ENCODE measurements at places on chromosomes 1 and 21.

DNA sequence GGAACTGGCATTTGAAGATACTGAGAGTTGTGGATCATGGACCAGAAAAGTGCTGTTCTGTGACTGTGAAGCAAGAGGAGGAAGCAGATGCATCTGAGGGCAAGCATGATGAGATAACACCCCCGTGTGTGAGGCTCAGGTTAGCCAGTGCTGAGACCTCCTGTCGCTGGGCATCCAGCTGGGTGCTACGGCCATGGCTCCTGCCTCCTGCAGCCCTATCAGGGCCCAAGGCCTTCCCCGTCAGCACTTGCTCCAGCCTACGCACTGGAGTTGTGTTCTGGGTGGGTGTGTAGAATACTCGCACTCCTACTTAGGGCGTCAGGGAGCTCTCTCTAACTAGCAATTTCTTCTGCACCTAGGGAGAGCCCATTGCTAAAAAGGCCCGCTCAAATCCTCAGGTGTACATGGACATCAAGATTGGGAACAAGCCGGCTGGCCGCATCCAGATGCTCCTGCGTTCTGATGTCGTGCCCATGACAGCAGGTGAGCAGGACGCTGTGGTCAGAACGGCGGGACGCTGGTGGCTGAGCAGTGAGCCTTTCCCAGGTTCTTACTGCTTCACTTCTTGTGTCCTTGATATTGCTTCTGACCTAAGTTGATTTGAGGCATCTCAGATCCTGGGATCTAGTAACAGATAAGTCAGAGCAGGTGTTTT, 6.5 kb downstream of the PPIE start:
- no peak for DNase-seq

DNA sequence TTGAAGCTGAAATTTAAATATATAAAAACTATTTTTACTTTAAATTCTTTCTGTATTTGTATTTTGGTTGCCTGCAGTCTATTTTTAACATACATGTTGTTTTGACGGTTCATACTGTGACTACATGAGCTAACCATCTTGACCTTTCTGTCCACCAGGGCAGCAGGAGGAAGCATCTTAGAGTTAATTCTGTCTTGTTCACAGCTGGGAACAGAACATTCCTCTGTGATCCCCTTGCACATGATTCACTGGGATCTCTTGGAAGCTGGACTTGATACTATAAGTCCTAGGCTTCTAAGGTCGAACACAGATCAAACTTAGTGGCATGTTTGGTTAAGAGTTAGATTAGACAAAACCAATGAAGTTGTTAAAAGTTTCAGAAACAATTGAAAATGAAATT, 99.7 kb downstream of the NFIA start:
- DNase-seq = no peak

GRCh38 chr1:16281765-16282164, 44.8 kb upstream of the CPLANE2 start:
- DNase-seq = no peak

DNA sequence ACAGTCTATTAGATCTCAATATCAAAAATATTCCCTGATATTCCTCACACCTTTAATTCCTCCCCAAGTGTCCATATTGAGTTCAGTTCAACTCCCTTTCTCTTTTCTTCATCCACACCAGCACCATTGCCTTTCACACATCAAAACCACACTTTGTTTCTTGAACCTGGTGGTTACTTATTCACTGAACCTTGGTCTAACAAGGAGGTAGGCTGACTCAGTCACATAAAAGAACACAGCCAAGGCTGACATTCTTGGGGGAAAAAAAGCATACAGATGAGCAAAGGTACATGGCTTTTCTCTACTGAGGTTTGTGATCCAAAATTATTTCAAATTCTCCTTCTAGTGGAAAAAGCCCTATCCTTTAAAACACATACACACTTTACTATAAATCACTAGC, 131.7 kb upstream of the USH2A start:
- no peak for DNase-seq

- DNase-seq = no peak
Observed at GRCh38 chr21:42537106-42537742, 23.6 kb downstream of the SLC37A1 start.

GRCh38 chr1:51644533-51645197, 27.8 kb downstream of the OSBPL9 start:
- DNase-seq = no peak

DNA sequence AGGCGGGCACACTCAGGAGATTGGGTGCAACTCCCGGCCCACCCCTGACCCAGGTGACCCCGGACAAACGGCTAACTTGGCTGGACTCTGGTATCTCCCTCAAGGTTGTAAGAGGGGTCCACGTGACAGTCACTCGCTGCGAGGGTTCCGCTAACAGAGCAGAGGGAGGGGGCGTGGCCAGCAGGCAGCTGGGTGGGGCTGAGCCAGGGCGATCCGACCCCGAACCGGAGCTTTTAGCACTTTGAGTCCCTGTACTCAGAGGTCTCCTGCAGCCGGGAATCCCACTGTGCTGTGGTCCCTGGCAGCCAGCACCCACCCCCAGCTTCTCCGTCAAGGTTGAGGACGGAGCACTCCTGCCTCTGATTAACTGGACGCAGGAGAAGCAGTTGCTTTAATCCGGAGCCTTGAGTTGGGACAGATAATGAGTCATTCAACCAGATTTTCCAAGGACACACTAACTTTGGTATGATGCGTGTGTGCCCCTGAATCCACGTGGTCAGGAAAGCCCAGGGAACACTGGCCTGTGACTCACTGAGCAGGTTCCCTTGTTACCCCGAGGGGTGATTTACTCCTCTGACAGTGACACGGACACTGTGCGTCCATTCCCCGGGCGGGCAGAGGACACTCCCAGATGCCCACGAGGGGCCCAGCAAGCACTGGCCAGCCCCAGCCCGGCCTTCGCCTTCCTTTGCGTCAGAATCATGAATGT, 16.8 kb downstream of the TRPM2 start:
- no peak for DNase-seq

DNA sequence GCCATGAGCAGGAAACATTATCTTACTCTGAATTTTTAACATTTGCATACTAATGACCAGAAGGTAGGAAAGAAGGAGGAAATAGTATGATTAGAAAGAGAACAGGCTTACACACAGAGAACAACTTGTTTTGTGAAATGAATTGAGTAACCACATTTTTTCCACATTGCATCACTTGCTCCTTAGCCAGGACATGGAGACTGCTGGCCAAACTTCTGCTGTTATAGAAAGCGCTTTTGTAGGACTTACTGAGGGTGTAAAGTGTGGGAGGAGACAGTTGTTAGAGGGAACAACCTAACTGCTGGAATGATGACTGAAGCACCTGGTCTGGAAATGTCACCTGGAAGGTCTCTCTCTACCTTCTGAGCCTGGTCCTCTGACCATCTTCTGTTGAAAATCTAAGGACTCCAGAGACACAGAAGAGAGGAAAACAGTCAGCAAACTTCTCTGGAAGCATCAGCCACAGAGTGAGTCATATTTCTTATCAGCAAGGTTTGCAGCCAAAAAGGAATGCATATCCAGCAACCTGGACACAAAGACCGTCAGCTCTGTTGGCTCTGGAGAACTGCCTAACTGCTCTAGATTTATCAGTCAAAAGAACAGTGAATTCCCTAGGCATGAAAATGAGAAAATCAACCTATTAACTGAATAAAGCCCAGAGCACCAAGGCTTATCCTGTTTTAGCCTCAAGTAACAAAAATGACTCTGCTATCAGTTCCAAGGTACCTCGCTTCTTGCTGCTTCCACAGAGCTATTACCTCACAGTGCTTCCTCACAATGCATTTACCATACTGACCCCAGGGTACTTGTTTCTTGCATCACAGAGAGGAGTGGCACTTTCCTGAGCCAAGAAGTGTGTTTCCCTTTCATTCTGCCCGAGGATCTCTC, 88.0 kb upstream of the SLFNL1 start:
- DNase-seq = peak; percentile 16

DNA sequence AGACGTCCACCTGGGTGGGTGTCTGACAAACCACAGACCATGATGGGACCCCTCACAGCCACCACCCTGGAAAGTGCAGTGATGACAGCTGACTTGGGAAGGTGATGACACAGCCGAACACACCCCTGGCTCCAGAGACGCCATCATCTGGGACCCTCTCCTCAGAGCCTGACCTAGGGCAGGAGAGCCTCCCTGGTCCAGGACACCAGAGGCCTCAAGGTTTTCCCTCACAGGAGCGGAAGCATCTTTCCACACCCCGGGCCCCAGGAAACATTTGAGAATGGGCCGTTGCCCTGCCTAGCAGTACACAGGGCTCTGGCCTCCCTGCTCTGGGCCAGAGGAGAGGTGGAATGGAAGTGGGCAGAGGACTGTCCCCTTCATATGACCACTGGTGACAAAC, 79.7 kb downstream of the SYT2 start:
- no peak for DNase-seq

GRCh38 chr1:169427081-169427641, at the start of gene CCDC181:
CCDC181 (minus strand) TSS chr1:169427474; CDS start chr1:169424927, 2,547 bp downstream.
- peak; percentile 27 for DNase-seq

Measured in frontal cortex (tissue), 4 donors.